ENCODE measurements at places on chromosomes 3 and 15. TPM values are rescaled to one million over a fixed set of nuclear protein-coding genes. Genes with fewer than 3 reads are reported as not detected.

- no peak for DNase-seq
Observed at GRCh38 chr3:64612082-64612860, 75.5 kb downstream of the ADAMTS9 start.

DNA sequence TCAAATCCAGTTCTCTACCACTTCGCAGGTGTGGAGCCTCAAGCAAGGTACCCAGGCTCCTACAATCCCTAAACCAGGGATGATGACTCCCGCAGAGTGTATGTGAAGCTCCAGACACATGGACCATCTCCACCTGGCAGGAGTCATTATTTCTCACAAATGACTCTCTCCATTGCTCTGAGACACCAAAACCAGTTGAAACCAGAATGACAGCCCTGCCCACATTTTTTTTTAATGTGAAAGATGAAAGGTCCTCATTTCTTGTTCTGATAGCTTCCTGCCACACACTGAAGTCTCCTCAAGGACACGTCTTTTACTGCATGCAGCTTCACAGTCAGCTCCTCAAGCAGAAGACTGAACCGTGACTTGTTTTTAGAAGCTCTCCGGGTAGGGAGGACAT lies 61.4 kb upstream of the ZBTB38 start:
- no peak for DNase-seq

GRCh38 chr3:72067721-72068120 lies 282.8 kb upstream of the PROK2 start:
- DNase-seq: no peak

GRCh38 chr3:42803414-42804105 lies 730 bp downstream of the HIGD1A start:
- DNase-seq: no peak

GRCh38 chr3:133113927-133114597 lies 75.9 kb downstream of the TMEM108 start:
- DNase-seq: no peak

DNA sequence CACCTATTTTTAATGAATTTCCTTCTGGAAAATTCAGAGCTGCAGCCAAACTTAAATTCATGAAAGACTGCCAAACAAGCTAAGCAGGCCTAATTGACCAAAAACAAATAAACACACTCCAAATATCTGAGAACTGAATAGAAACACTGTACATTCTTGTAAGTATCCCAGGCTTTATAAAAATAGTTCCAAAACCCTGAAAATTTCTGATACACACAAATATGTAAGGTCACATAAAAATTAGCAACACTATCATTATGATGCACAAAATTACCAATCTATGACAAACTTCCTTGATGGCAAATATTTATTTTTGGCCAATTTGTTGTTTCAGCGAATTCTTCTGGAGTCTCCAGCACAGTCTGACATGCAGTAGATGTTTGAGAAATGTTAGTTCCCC lies 117.9 kb upstream of the UBE2E2 start:
- no peak for DNase-seq

GRCh38 chr15:61130950-61131942 lies 97.9 kb downstream of the RORA start:
- no peak for DNase-seq

- peak; percentile 65 for DNase-seq
Observed at GRCh38 chr15:35545316-35545823, 595 bp downstream of the DPH6 start.

DNA sequence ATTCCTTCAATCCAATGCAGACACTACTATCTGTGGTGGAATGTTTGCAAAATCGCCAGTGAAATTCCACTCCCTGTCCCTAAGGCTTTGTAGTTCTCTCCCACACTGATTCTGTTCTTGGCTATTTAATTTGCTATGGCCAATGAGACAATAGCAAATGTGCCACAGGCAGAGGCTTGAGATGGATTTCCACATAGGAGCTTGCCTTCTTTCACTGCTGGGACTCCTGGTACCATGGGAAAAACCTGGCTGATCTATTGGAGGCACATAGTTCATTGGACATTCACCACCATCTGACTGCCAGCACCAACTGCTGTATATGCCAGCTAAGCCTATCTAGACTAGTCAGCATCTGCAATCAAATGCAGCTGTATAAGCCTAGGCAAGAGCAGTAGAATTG lies 103.8 kb downstream of the NR1D2 start:
- no peak for DNase-seq

DNA sequence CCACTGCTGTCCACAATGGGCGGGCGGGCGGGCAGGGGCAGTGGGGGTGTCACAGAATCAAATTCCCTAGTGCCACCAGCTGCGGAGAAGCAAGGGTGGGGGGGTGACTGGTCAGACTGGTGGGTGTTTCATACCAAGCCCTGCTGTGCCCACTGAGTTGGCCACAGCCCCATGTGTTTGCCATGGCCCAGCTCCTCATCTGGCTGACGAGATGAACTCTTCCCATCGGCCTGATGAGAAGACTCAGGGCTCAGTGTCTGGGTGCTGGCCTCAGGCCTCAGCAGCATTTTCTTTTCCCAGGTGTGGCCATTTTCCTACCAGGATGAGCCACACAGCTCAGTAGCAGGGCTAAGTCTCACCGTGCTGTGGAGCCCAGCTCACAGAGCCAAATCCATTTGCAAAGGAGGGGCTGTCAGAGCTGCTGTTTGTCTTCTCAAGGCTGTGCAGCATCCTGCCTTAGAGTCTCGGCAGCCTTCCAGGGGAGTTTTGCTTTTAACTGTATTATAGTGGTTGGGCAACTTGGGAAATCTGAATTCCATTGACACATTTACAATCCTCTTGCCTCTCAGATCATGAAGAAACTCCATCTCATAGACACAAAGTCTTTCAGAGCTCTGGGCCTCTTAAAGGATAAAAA lies 176.8 kb downstream of the ABHD5 start:
- DNase-seq: no peak

GRCh38 chr3:171563298-171563697 lies 103.1 kb upstream of the TNIK start:
- no peak for DNase-seq

- DNase-seq: no peak
Observed at GRCh38 chr15:43218908-43219706, 1.7 kb downstream of the EPB42 start.

- peak; percentile 67 for DNase-seq
Observed at GRCh38 chr3:190533511-190534281, 19.8 kb downstream of the IL1RAP start.

- no peak for DNase-seq
Observed at GRCh38 chr3:195556390-195556789, 13.3 kb upstream of the PPP1R2 start.

GRCh38 chr15:48811325-48811958 lies 573 bp upstream of the CEP152 start:
- no peak for DNase-seq

GRCh38 chr3:150104564-150104963 lies 133.9 kb upstream of the PFN2 start:
- DNase-seq: no peak

DNA sequence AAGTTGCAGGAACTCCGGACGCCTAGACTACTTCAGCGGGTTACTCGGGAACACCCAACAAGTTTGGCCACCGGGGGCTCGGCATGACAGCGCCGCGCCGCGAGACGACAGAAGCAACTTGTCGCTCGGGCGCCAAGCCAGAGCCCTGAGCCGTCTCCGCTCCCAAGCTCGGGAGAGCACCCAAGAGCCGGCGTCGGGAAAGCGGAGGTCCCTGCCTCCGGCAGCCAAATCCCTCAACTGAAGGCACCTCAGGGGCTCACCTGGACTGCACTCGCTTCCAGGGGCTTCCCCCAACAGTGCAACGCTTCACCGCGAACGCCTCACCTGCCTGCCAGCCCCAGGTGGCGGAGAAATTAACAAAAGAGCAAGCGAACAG lies 640 bp downstream of the MB21D2 start:
- peak; percentile 69 for DNase-seq

DNA sequence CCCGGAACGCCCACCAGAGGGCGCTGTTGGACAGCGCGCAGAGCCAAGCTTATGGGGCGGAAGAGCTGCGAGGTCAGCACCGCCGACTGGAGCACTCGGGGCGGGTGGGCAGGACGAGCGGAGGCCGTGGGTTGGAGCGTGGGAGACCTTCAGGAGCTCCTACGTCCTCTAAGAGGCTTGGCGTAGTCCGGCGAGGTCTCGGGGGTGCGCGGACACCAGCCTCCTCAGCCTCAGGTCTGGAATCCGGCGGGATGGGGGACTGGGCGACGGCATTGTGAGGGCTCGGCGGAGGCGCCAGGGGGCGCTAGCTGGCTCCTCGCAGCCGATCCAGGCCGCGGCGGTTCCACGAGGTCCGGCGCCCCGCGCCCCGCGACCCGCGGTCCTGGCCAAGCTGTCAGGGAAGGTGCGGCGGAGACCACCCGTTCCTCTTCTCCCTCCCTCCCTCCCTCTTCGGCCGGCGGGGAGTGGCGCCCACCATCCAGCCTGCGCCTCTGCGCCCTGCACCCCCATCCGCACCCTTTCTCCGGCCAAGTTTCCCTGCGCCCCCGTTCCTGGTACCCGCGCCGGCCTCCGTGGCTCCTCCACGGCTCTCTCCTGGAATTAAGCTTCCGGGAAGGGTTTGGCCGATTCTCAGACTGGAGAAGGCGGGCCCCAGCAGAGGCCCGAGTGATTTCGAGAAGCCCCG lies 24.3 kb upstream of the POLG start:
- peak; percentile 87 for DNase-seq

- DNase-seq: no peak
Observed at GRCh38 chr15:66071921-66072295, 181.6 kb downstream of the MEGF11 start.

The PPP2R3A gene
- 52.6 TPM for polyA plus RNA-seq

The C3orf52 gene
- polyA plus RNA-seq: 3.6 TPM

The GPD1L gene
- 45.4 TPM for polyA plus RNA-seq

The CLCN2 gene
- polyA plus RNA-seq: 4.0 TPM

The ARGFX gene
- not detected for polyA plus RNA-seq

The NRROS gene
- 4.4 TPM for polyA plus RNA-seq

The CSPG4 gene
- 56.5 TPM for polyA plus RNA-seq

The ALDH1A3 gene
- 27.7 TPM for polyA plus RNA-seq

The OTOL1 gene
- not detected for polyA plus RNA-seq
